ENCODE measurements at places on chromosomes 2 and 18. TPM values are rescaled to one million over a fixed set of nuclear protein-coding genes. Genes with fewer than 3 reads are reported as not detected.

The CXCR4 gene
- total RNA-seq = 1,514 TPM

- H3K27me3 ChIP-seq = no peaks in the 10 kb centered on the region
- H3K4me3 ChIP-seq = no peak overlapping the region
- no peak overlapping the region for H3K27ac ChIP-seq
- H3K4me1 ChIP-seq = peaks cover 27% of the 10 kb centered on the region
These were observed 6.3 kb downstream of the RAB12 start for GRCh38 chr18:8615397-8616027.

- no peaks in the 10 kb centered on the region for H3K4me1 ChIP-seq
- H3K36me3 ChIP-seq = no peaks in the 10 kb centered on the region
- no peak overlapping the region for H3K4me3 ChIP-seq
- no peaks in the 10 kb centered on the region for H3K27me3 ChIP-seq
- H3K27ac ChIP-seq = no peak overlapping the region
These were observed 235.1 kb downstream of the NCKAP5 start for GRCh38 chr2:133333181-133333580.

The C2orf78 gene
- total RNA-seq = not detected

- H3K4me3 ChIP-seq = no peak overlapping the region
- no peaks in the 10 kb centered on the region for H3K27me3 ChIP-seq
These were observed 193.8 kb downstream of the RBM43 start for GRCh38 chr2:151067658-151068369.

DNA sequence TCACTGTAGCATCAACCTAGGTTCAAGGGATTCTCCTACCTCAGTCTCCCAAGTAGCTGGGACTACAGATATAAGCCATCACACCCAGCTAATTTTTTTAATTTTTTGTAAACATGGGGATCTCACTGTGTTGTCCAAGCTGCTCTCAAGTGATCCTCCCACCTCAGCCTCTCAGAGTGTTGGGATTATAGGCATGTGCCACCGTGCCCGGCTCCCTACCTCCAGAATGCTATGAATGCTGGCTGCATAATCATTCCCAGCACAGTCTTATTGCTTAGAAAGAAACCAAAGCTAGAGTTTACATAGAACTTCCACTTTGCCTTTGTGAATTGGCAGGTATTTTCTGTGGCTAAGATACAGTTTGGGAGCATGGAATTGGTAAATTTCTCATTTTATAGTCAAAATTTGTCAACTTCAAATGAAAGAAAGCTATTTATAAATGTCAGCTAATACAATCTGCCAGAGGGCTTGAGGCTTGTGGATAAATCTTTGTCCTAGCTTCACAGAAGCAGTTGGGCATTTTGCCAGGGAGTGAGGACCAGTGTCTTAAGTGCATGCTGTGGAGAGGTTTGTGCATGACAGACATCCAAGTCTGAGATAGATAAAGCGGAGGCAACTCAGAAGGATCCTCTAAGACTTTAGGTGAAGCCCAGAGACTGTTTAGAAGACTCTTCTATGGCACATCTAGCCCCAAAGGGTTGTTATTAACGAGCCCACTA, 175.4 kb downstream of the ANTXR1 start:
- H3K4me3 ChIP-seq = no peak overlapping the region
- no peak overlapping the region for H3K27ac ChIP-seq
- H3K27me3 ChIP-seq = peaks cover 10% of the 10 kb centered on the region

The GDF7 gene
- total RNA-seq = 0.16 TPM

The C1QL2 gene
- total RNA-seq = not detected

The C2orf92 gene
- total RNA-seq = 16.6 TPM

The SLC40A1 gene
- total RNA-seq = 43.7 TPM

DNA sequence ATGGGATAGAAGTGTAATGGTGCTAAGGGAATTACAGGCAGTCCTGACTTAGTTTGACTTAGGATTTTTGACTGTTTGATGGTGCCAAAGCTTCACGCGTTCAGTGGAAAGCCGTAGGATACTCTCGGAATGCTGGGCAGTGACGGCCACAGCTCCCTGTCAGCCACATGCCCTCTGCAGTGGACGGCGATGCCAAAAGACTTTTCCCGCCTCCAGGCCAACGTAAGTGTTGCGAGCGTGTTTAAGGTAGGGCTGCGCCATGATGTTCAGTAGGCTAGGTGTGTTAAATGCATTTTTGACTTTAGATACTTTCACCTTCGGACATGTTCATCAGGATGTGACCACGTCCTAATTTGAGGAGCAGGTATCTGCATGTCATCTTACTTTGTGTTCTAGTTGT, 63.4 kb downstream of the DCDC2C start:
- no peaks in the 10 kb centered on the region for H3K36me3 ChIP-seq
- DNase-seq = no peak
- H3K27ac ChIP-seq = no peak overlapping the region
- H3K27me3 ChIP-seq = no peaks in the 10 kb centered on the region

DNA sequence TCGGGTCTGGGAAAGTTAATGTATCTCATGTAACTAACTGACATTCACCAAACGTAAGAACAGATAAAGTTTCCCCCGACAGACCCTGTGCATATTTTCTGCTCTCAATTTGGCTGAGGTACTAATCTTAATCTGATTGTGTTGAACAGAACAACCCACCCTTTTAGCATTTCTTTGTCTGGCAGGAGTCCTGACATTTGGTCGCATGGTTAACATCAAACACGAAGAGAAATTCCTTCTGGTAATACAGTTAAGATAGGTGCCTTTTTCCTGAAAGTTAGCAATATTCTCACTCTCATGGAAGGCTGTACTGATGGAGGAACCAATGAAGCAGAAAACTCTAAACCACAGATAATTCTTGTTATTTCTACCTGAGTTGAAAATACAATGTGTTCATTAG, 520.8 kb downstream of the PARD3B start:
- no peak overlapping the region for H3K27ac ChIP-seq
- no peaks in the 10 kb centered on the region for H3K4me1 ChIP-seq
- DNase-seq = no peak
- no peak overlapping the region for H3K4me3 ChIP-seq
- no peaks in the 10 kb centered on the region for H3K36me3 ChIP-seq

GRCh38 chr2:177929662-177930522, 142.7 kb downstream of the PDE11A start:
- no peak overlapping the region for H3K4me3 ChIP-seq
- no peaks in the 10 kb centered on the region for H3K4me1 ChIP-seq
- H3K27ac ChIP-seq = no peak overlapping the region
- no peaks in the 10 kb centered on the region for H3K27me3 ChIP-seq

The POTEC gene
- total RNA-seq = 0.05 TPM

- peaks cover 8% of the 10 kb centered on the region for H3K27me3 ChIP-seq
- H3K4me1 ChIP-seq = no peaks in the 10 kb centered on the region
- H3K36me3 ChIP-seq = no peaks in the 10 kb centered on the region
- no peak overlapping the region for H3K27ac ChIP-seq
- DNase-seq = no peak
These were observed 87.7 kb downstream of the RAPGEF4 start for GRCh38 chr2:172823261-172823850.

The GNAL gene
- 0.25 TPM for total RNA-seq

DNA sequence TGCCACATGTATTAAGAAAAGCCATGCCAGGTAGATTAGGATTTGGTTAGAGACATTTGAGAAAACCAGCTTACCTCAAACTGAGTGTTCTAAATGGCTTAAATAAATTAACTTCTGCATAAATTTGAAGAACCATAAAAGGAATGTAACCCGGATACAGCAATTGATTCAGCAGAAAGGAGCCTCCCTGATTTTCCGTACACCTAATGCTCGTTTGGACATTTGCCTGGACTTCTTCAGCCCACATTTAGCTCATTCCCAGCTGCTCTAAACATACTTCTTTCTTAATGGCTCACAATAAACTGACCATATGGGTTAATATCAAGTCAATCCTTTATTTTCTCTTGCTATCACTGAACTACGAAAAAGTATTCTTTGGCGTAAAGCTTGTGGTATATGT, 392.4 kb downstream of the ZNF516 start:
- no peak overlapping the region for H3K4me3 ChIP-seq
- H3K4me1 ChIP-seq = no peaks in the 10 kb centered on the region
- no peaks in the 10 kb centered on the region for H3K27me3 ChIP-seq
- no peak overlapping the region for H3K27ac ChIP-seq

The UNC80 gene
- not detected for total RNA-seq

- peaks cover 9% of the 10 kb centered on the region for H3K27me3 ChIP-seq
- no peak for DNase-seq
- no peaks in the 10 kb centered on the region for H3K36me3 ChIP-seq
- no peaks in the 10 kb centered on the region for H3K4me1 ChIP-seq
- H3K4me3 ChIP-seq = no peak overlapping the region
These were observed 9.6 kb upstream of the NTSR2 start for GRCh38 chr2:11679486-11680181.

GRCh38 chr18:42781298-42781815, 334.1 kb downstream of the RIT2 start:
- H3K36me3 ChIP-seq = no peaks in the 10 kb centered on the region
- H3K4me3 ChIP-seq = no peak overlapping the region
- DNase-seq = no peak
- no peaks in the 10 kb centered on the region for H3K4me1 ChIP-seq
- no peaks in the 10 kb centered on the region for H3K27me3 ChIP-seq

DNA sequence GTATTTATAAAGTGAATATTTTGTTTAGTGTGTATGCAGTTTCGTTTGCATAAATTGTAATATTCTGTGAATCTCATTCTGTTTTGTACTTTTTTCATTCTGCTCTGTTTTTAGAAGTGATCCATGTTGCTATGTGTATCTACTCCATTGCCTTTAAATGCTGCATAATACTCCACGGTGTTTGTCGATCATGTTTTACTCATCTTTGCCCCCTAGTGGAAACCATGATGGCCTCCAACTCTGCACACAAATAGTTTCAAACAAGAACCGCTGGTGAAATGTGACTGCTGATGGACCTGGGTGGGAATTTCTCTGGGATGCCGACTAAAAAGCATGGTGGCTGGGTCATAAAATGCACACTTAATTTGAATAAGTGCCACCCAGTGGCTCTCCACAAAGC, 32.0 kb upstream of the SKOR2 start:
- no peaks in the 10 kb centered on the region for H3K36me3 ChIP-seq
- H3K4me1 ChIP-seq = no peaks in the 10 kb centered on the region
- no peak for DNase-seq
- no peak overlapping the region for H3K27ac ChIP-seq
- H3K27me3 ChIP-seq = peaks cover 5% of the 10 kb centered on the region
- H3K4me3 ChIP-seq = no peak overlapping the region

GRCh38 chr2:27255187-27255586, 7.7 kb downstream of the SLC30A3 start:
- H3K27me3 ChIP-seq = peaks cover 78% of the 10 kb centered on the region
- no peak for DNase-seq
- peaks cover 4% of the 10 kb centered on the region for H3K4me1 ChIP-seq

The NCK2 gene
- 101 TPM for total RNA-seq

DNA sequence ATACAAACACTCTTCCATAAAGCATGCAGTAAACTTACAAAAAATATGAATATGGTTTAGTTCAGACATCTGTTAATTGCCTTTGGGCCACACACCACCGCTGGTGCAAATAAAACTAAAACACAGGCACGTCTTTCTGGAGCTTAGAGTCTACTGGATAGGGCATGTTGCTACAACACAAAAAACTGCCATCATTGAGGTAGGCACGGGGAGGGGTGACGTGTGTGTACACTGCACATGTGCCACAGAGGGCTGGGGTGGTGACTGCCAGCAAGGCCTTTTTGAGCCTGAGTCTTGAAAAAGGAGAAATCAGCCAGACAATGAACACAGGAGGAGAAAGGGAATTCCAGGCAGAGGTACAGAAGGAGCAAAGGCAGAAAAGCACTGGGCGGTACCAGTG, 5.1 kb downstream of the SERPINE2 start:
- no peaks in the 10 kb centered on the region for H3K27me3 ChIP-seq
- peaks cover 13% of the 10 kb centered on the region for H3K4me1 ChIP-seq
- no peak overlapping the region for H3K4me3 ChIP-seq
- no peaks in the 10 kb centered on the region for H3K36me3 ChIP-seq
- DNase-seq = no peak

DNA sequence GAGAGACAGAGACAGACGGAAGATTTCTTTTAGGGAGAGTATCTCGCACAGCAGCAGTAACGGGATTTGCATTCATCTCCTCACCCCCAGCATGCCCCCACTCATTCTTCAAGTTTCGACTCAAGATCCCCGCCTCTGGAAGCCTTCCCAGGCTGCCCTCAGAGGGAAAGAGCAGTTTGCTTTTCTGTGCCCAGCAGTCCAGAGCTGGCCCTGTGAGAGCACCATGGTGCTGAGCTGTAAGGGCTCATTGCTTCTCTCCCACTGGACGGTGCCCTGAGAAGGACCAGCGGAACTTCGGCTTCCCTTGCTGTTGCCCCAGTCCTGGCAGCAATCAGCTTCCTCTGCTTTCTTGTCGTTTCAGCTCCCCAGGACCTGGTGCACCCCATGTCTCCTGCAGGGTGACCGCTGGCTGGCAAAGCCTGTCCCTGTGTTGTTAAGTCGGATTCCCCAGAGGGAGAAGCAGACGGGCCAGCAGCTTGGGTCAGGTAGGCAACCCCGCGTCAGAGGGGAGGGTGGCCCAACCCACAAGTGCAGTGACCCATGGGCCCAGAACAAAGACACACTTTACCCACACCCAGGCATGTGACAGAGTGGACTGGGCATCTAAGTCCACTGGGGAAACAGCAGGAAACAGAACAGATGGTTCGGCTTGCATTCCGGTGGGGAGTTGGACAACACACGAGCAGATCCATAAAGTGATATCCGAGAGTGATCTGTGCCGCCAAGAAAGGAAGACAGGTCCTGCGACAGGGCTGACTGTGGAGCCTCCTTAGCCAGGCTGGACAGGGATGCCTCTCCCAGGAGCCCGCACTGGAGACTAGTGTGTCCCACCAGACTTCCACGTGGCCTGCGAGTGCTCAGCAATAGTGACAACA, 36.6 kb downstream of the TMEM177 start:
- peaks cover 2% of the 10 kb centered on the region for H3K36me3 ChIP-seq
- H3K27me3 ChIP-seq = no peaks in the 10 kb centered on the region
- H3K4me1 ChIP-seq = no peaks in the 10 kb centered on the region
- no peak overlapping the region for H3K4me3 ChIP-seq
- H3K27ac ChIP-seq = no peak overlapping the region
- DNase-seq = no peak

The MALL gene
- total RNA-seq = 0.53 TPM

The C2orf66 gene
- total RNA-seq = not detected

DNA sequence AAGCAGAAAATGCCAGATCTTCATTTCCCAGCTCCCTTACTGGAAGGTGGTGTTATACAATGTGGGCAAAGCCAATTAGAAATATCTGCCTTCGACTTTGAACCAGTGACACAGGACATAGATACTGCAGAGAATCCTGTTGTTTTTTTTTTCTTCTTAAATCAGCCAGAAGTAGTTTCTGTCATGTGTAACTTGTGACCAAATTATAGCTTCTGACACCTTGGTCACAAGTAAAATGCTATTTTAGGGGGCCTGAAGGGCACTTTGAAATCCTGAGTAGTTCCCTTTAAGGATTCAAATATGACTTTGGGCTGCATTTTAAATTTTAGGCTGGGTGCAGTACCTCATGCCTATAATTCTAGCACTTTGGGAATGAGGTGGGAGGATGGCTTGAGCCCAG, 89.0 kb upstream of the TLK1 start:
- no peak overlapping the region for H3K4me3 ChIP-seq
- H3K4me1 ChIP-seq = peaks cover 18% of the 10 kb centered on the region
- DNase-seq = no peak
- no peak overlapping the region for H3K27ac ChIP-seq
